ENCODE measurements at places on chromosomes 6 and 20.

DNA sequence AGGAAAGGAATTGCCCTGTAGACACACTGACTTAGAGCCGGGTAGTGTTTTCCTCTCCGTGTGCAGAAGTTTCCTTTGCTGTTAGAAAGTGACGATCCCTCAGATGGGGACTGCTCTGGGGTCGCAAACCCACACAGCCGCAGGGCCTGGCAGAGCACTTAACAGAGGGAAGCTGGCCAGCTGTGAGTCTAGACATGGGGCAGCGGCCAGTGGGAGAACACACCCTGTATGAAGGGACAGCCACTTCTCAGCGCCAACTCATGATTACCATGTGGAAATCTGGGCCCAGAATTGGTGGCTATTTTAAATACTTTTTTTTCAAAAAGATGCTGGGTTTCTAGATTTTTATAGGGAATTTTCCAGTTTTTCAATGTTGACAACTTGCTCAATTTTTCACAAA lies 39.4 kb downstream of the SLC9A8 start:
- DNase-seq, result peak; percentile 56

DNA sequence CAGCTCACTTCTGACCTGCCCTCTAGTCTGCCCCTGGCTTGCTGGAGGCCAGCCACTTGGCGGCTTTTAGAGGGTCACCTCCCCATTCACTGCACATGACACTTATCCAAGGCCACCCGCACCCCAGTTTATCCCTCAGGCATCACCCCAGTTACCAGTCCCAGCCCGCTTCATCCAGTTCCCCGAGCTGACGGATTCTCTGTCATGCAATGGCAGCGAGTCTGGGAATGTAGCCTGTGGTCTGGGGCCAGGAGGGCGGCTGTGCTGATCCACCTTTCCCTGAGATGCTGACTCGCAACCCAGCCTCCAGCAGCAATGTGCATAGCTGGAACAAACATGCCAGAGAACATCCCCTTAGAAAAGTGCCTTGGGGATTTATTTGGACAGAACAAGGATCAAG lies 25.8 kb downstream of the SYNDIG1 start:
- no peak for DNase-seq

GRCh38 chr6:55239099-55239498 lies 64.8 kb downstream of the HCRTR2 start:
- no peak for DNase-seq

DNA sequence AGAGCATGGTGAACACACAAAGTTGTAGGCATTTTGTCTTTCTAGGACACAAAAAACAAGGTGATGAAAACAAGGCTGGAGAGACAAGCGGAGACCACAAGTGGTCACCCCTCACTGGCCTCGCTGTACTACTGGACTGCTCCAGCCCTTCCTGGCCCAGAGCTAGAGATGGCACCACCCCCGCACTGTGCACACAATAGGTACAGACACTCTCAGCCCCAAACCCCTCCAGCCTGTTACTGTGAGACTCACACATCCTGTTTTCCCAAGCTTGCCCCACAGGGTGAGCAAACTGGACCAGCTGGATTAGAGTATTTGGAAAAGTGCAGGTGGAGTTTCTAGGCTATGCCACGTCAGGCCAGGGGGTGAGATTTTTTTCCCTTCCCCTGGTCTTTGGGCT lies 8.4 kb upstream of the ZSWIM1 start:
- DNase-seq, result no peak

DNA sequence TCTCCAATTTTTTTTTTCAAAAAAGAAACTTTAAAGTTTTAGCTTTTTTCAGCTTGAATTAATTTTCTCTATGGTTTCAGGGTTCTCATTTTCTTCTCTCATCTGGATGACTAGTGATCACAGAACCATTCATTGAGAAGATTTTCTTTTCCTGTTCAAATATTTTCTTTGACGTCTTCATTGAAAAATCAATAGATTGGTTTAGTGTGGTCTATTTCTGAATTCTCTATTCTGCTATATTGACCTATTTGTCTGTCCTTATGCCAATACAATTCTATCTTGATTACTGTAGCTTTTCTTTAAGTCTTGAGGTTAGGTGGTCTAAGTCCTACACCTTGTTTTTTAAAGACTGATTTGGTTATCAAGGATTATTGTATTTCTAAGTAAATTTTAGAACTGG lies 150.2 kb upstream of the MAN1A1 start:
- DNase-seq, result no peak

DNA sequence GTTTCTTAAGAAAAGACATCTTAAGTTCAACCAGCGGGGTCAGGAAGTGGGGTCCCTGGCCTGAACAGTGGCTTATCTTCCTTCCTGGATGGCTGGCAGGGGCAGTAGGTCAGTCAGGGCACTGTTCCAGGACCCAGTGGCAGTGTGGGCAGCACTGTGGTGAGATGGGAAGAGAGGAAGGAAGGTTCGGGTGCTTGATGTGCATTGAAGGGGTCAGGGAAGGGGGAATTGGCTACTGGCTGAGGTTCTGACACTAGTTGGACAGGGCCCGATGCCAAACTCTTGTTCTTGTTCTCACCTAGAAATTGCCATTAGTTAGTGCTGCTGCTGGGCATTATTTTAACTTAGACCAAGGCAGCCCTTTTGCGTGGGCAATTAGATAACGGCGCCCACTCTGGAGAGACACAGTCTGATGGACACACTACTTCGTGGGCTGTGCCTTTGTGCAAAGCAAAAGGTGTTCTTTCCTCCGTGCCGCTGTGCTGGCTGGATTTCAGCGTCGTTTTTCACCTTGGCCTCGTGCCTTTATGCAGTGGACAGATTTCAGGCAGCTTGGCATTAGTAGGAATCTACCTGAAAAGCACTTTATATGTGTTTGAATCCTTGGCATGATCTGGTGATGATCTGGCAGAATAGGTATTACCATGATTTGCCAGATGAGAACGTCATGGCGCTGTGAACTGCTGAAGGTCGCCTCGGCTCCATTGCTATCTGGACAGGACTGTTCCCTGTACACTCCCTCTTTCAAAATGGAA lies 30.3 kb downstream of the UTRN start:
- no peak for DNase-seq

DNA sequence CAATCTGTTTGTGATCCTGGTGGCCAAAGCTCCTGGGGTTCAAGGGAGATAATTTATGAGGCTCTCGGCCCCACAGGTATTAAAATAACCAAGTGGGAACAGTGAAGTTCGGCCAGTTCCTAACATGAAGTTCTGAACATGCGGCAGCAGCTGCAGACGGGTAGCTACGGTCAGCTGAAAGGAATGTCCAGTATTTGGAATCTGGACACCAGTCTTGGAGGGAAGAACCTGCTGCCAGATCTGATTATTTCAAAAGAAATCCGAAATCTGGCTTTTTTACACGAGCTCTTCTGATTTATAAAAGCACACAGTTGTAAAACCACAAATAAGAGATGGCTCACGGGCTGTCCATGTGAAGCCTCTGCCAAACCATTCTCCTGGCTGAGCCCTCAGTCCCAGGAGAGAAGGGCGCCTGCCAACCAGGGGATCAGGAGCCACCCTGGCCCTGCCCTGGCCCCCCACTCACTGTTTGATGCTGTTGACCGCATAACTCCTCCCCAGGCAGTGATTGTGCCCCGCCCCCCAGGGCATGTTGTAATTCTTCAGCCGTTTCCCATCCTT lies 28.2 kb upstream of the KCNB1 start:
- DNase-seq, result no peak

DNA sequence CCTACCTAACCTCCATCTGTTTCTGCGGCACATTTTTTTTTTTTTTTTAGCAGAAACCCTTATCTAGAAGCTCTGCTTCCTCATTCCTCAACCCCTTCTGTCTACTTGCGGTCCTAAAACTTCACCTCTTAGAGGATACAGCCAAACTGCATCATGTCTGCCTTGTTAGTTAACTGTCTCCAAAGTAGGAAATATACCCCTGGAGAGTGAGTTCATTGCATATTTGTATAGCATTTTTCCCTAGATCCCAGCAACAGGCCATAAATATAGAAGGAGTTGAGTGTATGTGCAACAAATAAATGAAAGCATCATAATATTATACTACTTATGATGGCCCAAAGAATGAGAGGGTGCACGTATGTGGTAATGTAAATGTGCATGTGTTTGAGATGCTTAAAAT lies 1288.6 kb upstream of the GJE1 start:
- DNase-seq, result no peak

GRCh38 chr6:455006-455585 lies 63.5 kb downstream of the IRF4 start:
- no peak for DNase-seq

DNA sequence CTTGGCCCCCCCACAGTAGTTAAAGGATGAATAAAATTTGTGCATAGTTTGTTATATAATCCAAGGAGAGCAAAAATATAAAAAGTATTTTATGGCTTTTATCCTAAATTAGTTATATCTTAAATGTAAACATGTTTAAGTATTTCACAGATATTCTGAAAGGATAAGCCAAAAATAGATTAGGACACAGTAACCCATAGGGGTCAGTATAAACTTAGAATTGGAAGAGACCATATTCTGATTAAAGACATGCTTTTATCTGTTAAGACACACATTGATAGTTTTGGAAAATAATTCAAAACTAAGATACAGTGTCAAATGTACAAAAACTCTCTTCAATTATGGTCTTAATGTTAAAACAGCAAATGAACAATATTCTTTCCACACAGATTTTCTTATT lies 4.5 kb upstream of the SERINC1 start:
- DNase-seq, result peak; percentile 9

- DNase-seq, result no peak
Observed at GRCh38 chr20:16111172-16111832, 461.9 kb downstream of the KIF16B start.

- no peak for DNase-seq
Observed at GRCh38 chr6:17454316-17455005, 61.1 kb downstream of the CAP2 start.

DNA sequence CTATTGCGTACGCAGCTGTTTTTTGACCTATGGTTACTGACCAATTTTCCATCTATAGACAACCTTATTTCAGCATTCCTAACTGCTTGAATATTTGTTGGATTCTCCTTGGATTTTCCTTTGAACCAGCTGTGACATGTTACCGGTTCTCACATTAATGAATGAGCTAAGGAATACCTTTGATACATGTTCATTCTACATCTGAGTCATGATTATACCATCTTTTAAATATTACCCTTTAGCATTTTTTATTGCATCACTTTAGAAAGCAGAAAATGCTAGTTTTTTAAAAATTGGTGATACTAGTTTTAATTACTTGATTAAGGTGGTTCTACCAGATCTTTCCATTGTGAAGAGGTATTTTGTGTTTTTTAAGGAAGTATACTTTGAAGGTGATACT lies 1.9 kb upstream of the IGF2R start:
- DNase-seq, result no peak

- DNase-seq, result no peak
Observed at GRCh38 chr20:3932681-3933080, 43.5 kb downstream of the PANK2 start.

DNA sequence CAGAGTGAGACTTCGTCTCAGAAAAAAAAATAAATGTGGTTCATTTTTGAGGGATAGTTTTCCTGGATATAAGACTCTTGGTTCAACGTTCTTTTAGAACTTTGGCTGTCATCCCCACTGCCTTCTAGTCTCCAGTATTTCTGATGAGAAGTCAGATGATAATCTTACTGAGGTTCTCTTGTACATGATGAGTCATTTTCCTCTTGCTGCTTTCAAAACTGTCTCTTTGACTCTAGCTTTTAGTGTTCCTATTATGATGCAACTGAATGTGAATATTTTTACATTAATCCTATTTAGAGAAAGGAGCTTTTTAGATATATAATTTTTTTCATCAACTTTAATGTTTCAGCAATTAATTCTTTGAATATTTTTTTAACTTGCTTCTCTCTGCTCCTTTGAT lies 46.0 kb upstream of the OR14J1 start:
- DNase-seq, result no peak

DNA sequence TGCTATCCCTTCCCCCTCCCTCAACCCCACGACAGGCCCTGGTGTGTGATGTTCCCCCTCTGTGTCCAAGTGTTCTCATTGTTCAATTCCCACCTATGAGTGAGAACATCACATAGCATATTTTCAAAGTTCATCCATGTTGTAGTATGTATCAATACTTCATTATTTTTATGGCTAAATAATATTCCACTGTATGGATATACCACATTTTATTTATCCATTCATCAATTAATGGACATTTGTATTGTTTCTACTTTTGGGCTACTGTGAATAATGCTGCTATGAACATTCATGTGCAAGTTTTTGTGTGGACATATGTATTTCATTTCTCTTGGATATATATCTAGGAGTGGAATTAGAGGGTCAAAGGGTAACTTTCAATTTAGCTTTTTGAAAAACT lies 58.7 kb upstream of the ARMC2 start:
- no peak for DNase-seq

DNA sequence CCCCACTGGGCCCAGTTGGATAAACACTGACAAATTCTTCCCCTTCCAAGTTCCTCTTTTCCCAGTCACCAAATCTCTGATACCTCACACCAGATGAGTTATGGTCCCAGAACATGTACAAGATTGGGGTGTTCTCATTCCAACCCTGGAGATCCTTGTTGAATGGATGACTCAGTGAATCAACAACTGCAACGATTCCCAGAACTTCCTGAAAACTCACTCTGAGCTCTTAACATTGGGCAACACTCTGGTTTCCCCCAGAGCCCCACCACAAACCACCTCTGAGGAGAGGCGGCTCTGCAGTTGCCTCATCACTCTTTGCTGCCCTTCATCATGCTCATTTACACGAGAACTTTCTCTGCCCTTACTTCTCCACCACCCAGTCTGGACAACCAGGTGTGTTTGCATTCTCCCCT lies 115.2 kb downstream of the MRPL14 start:
- DNase-seq, result no peak

All from SHP77 (cell line).